ENCODE measurements at places on chromosomes 12 and 14.
A peak's percentile ranks its signal among the peaks of the same experiment; 100 is the strongest.

GRCh38 chr14:77681196-77682157 lies 26.3 kb downstream of the ALKBH1 start:
- DNase-seq: no peak

DNA sequence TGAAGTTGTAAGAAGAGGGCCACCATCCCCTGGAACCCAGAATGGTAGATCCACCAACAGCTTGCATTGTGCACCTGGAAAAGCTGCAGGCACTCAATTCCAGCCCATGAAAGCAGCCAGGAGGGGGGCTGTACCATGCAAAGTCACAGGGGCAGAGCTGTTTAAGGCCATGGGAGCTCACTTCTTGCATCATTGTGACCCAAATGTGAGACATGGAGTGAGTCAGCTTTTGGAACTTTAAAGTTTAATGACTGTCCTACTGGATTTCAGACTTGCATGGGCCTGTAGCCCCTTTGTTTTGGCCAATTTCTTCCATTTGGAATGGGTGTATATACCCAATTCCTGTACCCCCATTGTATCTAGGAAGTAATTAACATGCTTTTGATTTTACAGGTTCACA lies 50.8 kb downstream of the SLC16A7 start:
- DNase-seq: no peak

GRCh38 chr12:53747095-53747494 lies 4.7 kb downstream of the CISTR start:
- DNase-seq: no peak

DNA sequence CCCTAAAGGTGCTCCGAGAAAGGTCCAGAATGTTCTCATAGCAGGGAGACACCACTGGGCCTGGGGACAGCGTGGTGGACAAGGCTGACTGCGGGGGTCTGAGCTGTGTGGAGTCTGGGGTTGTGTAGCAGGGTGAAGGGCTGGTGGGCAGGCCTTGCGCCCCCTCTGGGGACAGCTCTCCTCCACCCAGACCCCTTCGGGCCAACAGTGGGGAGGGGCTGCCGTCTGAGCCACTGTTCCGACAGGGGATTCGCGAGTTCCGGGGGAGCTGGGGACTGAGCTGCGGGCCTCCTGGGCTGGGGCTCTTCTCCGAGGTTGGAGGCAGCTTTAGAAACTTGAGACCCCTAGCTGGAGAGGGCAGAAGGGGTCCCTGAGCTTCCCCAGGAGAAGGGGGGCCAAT lies 32.1 kb downstream of the NCKAP5L start:
- DNase-seq: no peak

GRCh38 chr14:102105369-102105768 lies 18.5 kb upstream of the HSP90AA1 start:
- DNase-seq: no peak

GRCh38 chr12:44117337-44117736 lies 281.5 kb downstream of the TMEM117 start:
- DNase-seq: no peak

DNA sequence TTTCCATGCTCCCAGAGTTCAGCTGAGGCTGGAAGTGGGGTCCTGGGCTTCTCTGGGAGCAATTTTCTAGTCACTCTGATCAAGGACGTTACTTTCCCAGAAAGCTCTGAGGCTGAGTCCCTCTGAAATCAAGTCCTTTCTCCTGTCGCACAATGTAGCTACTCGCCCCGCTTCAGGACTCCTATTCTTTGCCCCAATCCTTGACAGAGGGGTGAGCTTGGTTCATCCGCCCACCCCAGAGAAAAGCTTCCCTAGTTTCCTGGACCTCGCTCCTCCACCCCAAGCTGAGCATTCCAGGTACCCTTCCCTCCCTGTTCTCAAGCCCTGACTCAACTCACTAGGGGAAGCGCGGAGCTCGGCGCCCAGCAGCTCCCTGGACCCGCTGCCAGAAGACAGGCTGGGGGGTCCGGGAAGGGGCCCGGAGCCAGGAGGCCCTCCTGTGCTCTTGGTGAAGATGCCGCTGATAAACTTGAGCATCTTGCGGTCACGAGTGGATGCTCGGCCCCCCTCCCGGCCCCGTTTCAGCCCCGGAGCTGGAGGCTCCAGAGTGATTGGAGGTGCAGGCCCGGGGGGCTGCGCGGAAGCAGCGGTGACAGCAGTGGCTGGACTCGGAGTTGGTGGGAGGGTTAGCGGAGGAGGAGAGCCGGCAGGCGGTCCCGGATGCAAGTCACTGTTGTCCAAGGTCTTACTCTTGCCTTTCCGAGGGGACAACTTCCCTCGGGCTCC lies 1.6 kb downstream of the AGAP2 start:
- DNase-seq: no peak

GRCh38 chr12:15620741-15621539 lies 168.2 kb downstream of the EPS8 start:
- no peak for DNase-seq

GRCh38 chr12:2691345-2692071 lies 103.3 kb upstream of the FKBP4 start:
- no peak for DNase-seq

DNA sequence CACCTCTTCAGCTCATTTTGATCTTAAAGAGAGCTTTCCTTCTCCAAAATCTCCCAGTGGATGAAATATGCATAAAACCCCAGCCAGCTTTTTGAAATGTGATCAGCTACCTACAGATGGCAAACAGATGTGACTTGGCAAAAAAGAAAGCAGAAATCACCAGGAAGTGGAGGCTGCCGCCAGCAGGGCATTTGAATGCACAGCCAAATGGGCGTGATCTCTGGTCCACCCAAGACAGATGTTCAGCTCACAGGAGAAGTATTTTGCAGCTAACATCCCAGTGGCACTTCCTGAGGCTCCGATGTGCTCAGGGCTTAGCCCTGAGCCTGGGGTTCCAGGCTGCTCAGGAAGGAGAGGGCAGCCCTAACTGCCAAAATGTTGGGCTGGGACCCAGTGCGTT lies 78.3 kb downstream of the LGMN start:
- DNase-seq: peak; percentile 61

GRCh38 chr12:89882050-89882449 lies 173.4 kb upstream of the ATP2B1 start:
- DNase-seq: peak; percentile 88

DNA sequence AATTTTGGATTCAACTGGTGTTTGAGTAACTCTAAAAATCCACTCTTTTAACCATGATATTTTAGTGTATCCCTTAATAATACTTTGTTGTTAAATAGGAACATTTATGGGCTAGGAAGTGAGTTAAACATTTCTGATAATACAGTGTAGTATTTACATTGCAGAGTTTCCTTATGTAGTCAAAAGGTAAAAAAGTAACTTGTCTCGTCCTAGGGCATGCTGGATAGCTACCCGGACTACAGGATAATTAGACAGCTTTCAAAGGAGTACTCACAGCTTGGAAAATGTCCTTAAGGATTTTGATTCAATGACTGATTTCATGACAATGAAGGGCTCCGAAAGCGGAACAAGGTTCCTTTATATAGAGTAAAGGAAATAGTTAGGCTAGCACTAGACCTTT lies 14.5 kb upstream of the KITLG start:
- no peak for DNase-seq

- peak; percentile 30 for DNase-seq
These were observed 46.3 kb downstream of the NTS start for GRCh38 chr12:85920324-85920947.

DNA sequence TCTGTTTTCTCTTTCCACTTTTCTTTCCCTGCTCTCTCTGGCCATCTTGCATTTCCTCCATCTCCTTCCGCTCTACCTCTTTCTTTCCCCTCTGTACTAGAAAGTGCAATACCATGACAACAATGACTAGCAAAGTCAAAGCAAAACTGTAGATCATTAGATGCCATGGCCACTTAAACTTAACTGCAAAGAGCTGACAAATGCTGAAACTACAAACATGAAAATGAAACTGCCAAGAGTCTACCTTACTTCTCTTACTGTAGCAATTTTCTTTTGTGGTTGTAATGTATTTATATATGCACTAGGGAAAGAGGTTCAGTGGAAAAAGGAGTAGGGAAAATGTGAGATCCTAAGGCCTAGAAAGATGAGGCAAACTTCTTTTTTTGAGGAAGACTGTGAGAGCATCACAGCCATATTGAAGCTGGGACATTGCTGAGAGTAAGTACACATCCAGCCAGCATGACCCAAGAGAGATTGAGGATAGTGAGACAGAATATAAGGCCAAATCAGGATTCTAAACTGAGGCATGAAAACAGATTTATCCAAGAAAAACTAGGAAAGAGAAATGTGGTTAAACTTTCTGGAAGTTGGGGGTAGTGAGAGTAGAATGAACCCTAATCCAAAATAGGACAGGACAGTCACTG lies 276.6 kb upstream of the NAV3 start:
- DNase-seq: no peak

GRCh38 chr14:22202313-22202712 lies 386.7 kb downstream of the DAD1 start:
- no peak for DNase-seq

GRCh38 chr12:45666396-45666795 lies 63.1 kb upstream of the ARID2 start:
- peak; percentile 76 for DNase-seq

DNA sequence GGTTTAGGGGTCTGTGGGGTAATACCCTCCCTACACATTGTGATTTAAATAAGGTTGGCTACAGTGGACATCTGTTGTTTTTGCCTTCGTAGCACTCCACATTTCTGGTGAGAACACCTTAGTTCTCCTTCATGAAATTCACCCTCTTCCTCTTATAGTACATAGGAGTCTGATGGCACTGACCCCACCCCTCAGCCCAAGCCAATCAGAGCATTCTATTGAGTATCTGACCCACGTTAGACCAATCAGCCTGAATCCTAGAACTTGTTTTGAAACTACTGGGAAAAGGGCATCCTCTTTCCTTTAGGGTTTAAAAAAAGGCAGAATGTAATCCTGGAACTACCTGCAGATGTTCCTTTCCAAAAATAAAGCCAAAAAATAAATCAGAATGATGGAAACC lies 15.8 kb upstream of the LRRC9 start:
- DNase-seq: no peak

DNA sequence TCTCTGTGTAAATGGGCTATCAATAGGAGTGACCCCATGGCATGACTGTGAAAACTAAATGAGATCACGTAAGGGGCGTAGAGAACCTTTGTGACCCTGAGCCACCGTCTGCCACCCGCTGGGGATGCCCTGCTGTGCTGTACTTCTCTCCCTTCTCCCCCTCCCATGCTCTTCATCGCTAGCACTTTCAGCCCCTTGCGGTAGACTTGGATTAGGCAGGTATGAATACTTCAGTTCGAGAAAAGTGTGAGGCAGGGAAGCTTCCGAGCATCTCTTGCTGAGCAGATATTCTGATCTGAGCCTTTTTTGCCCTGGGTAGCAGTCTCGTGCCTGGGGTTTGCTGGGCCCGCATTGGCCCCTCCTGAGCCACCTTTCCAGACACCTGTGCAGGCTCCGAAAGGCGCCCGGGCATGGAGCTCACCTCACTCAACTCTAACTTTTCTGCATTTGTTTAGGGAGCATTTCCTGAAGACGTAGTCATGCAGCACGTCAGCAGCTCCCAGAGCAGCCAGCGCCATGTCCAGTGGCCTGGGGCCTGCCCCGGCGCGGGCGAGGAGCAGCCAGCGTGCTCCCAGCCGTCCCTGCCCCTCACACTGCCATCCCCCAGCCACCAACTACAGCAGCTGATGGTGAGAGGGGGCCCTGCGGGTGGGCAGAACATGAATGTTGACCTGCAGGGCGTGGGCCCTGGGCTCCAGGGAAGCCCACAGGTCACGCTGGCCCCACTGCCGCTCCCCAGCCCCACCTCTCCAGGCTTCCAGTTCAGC lies 40.4 kb downstream of the DDX51 start:
- no peak for DNase-seq

- no peak for DNase-seq
These were observed 11.8 kb downstream of the FOXG1 start for GRCh38 chr14:28778138-28779117.

GRCh38 chr14:74705613-74706500 lies 7.0 kb downstream of the AREL1 start:
- peak; percentile 64 for DNase-seq

- peak; percentile 67 for DNase-seq
These were observed 36.7 kb downstream of the EXOC5 start for GRCh38 chr14:57232006-57232405.

DNA sequence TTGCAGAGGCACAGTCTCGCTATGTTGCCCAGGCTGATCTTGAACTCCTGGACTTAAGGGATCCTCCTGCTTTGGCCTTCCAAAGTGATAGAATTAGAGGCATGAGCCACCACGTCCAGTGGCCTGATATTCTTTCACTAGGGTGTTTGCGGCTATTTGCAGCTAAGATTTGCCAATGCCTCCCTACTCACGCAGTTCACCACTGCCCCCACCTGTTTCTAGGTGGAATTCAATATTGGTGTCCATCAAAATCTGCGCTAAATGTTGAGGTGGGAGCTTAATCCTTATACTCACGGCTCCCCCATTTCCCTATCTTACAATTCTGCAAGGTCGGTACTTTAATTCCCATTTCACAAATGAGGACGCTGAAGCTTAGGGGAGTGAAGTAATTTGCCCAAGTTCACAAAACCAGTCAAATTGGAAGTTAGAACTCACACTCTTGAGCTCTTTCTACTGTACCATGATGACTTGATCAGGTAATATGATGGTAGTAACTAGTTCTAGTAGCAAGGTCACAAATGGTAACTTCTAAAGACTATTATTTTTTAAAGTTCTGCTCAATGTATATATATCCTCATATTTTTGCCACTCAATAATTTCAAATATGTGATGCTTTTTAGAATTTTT lies 22.1 kb upstream of the LRRC9 start:
- peak; percentile 55 for DNase-seq

- DNase-seq: no peak
These were observed 14.6 kb downstream of the GALNT8 start for GRCh38 chr12:4734625-4735340.

DNA sequence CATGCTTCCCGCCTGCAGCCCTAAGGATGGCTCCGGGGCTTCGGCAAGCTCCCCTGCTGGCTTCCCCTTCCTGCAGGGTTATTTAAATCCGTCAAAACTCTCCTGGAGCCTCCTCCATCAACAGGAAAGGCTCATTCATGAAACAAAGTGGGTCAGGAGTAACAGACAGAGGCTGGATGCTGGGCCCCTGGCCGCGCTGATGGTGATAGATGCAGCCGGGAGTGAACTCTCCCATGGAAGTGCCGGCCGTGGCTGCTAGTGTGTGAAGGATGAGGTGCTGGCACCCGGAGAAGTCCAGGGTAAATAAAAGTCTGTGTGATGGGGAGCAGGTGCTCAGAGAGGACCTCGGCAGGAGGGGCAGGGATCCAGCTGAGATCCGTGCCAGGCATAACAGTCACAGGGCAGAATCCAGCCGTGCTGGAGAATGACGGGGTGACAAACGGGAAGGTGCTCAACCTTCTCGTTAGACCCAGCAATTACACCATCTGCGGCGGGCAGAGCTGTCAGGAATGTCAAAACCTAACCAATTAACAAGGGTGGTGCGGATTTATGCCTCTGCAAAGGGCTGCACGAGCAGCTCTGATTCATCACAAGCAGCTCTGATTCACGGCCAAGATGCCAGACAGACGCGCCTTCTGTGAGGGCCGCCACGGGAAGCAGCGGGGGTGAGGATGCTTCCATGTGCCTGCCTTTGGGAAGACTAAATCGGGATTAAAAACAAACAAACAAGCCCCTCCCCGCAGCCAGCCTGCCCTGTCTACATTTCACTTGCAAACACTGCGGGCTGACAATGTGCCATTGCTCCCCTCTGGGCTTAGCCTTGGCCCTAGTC lies 55.6 kb downstream of the SYNE3 start:
- no peak for DNase-seq

GRCh38 chr14:103445806-103446205 lies 60.6 kb downstream of the MARK3 start:
- DNase-seq: no peak

- no peak for DNase-seq
These were observed 2.3 kb upstream of the PAWR start for GRCh38 chr12:79692860-79693577.
